Activated T-cell treated with anti-CD3 and anti-CD28 coated beads, Interleukin-2, amount 50 U/mL, for 1 hour (primary cell): ENCODE measurements at places on chromosomes 5 and 9.

- peak; percentile 35 for DNase-seq
These were observed 147.1 kb downstream of the ERCC6L2 start for GRCh38 chr9:96022445-96023051.

DNA sequence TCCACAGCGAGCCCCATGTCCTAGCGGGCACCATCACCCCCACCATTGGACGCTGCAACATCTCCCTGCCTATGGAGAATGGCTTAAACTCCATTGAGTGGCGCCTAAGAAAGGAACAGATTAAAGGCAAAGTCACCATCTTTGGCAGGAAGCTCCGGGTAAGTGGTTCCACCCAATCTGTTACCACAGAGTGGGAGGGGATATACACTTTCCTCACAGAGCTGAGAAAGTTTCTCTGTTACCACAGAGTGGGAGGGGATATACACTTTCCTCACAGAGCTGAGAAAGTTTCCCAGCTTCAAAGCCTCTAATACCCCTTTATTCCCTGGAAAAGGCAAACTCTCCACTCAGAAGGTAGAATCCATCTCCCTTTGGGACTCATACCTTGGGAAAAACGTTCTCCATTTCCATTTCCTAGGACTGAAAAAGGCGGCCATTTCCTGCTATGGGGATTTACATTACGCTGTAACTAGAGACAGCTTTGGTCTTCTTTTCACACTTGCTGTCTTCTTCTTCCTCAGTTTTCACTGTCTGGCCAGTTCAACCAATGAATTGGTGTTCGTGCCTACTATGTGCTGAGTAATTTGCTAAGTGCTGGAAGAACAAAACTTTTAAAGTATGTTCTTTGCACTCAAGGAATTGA, 63.4 kb upstream of the WWC1 start:
- DNase-seq, result peak; percentile 18

GRCh38 chr9:95206143-95206542, 111.4 kb downstream of the FANCC start:
- no peak for DNase-seq

DNA sequence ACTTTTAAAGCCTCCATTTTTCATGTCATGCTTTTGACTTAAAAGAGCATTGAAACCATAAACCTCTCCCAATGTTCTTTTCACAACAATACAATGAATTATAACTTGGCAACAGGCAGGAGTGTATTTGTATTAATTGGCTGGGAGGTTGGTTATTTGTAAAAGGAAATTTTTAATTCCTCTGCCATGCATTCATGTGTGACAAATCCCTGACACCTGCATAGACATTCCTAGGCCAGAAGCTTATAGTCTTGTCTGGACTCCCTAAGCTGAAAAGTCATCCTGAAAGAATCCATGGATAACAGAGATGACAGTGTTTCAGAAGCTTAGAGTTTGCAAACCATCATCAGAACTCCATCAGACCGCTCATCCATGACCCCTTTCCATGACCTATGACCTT, 76.3 kb upstream of the PTGER4 start:
- no peak for DNase-seq

DNA sequence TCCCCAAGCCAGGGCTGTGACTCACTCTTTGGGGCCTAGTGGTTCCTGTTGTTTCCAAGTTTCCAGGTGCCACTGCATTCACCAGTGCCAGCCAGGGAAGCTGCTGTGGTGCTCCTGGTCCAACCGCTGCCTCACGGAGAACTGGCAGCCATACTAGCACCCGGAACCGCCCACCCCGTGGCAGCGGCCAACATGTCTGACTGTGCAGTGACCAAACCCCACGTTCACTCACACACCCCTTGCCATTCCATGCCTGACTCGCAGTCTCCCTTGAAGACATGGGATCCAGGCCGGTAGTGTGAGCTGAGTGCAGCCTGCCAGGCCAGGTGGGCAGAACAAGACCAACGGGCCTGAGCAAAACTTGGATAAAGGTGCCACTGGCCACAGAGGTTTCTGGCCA, 845.0 kb upstream of the DMAC1 start:
- DNase-seq, result no peak

DNA sequence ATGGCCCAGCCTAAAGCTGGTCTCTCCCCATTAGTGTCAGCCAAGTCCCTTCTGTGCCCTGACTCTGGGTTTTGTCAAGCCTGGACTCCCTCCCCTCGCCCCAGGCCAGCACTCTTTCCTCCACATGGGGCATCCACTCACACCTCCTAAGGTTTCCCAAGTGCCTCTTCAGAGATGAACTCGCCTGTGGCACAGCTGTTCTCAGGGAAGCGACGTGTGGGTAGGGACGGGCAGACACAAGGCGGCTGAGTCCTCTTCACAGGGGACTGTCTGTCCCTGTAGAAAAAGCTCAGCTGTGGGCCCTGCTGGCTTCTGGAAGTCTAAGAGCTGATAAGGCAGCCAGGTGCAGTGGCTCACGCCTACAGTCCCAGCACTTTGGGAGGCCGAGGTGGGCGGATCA, 78.5 kb downstream of the CACNA1B start:
- no peak for DNase-seq

- no peak for DNase-seq
These were observed 19.7 kb upstream of the TRAF1 start for GRCh38 chr9:120946259-120946658.

- no peak for DNase-seq
These were observed 284.5 kb downstream of the SPATA31D1 start for GRCh38 chr9:82273121-82273520.

GRCh38 chr9:114272739-114273431, 50.0 kb upstream of the ORM1 start:
- no peak for DNase-seq

GRCh38 chr5:135827965-135828781, 6.3 kb upstream of the SLC25A48 start:
- DNase-seq, result no peak

GRCh38 chr9:12539580-12539975, 153.6 kb upstream of the TYRP1 start:
- no peak for DNase-seq

GRCh38 chr9:13816837-13817236, 497.1 kb downstream of the NFIB start:
- no peak for DNase-seq

- DNase-seq, result no peak
These were observed 71.8 kb downstream of the EGFLAM start for GRCh38 chr5:38330207-38330606.

GRCh38 chr5:33641744-33642505, 201.2 kb downstream of the TARS1 start:
- DNase-seq, result no peak

DNA sequence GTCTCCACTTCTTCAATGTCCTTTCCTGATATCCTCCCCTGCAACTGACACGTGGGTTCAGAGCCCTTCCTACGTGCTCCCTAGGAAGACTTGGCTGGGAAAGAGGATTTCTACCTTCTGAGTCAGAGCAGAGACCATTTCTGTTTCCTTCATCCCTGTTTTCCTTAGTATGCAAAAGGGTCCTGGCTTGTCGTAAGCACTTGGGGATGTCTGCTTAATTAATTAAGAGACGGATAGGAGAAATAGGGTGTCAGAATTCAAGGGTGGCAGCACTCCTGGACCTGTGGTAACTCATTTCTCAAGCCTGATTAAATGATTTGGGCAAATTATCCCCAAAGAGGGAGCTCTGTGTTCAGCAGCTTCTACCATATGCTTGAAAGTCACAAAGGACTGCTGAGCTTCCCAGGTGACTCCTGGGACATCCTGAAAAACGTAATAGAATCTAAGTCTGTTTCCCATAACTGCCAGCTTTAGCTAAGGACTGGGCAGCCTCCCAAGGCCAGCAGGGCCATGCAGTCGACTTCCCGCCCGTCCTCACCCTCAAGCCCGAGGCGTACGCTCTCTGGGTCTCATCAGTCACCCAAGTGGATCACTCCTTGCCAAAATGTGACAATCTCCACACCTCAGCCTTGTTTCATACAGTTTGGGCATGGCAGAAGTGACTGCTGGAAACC, 20.5 kb downstream of the ABCA1 start:
- no peak for DNase-seq

DNA sequence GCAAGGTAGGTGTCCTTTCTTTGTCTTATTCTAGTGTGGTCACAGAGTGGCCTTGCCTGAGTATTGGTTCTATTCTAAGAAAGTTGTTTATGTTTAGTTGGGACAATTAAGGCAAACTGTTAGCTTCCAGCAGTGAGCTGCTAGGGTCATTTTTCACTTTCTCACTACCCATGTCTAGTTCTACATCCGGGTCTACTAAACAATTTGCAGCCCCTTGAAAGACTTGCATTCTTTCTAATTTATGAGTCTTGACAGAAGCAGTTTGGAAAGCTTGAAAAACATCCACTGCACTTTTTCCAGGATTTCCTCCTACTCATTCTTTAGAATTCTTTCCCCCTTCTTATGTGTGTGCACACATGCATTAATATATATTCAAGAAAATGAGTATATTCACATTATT, 892.2 kb upstream of the ACO1 start:
- no peak for DNase-seq

DNA sequence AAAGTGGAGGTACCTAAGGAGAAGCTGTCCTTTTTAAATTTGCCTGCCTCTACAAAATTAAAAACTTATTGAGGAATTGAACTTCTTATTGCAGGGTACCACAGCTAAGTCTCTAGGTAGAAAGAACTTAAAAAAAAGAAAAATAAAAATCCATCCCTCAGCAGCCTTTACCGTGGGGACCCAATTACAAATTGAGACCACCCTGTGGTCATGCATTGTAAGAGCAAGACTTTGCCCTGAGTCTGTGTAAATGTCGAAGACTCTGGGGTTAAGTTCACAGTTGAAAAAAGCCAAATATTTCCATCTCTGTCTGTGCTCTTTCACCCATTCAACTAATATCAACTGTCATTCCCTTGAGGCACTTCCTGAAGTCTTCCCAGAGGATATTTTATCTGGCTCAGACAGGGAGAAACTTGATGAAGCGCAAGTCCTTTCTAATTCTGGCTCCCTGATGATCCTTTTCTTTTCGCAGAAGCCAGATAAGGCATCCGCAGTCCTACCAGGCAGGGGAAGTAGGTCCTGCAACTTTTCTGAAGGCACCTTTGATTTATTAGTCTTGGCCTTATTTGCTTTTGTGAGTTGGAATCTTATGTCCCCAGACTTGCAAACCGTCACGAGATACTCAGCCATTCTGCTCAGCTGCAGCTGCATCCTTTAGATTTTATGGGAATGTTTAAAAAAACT, 323.8 kb upstream of the WWC1 start:
- DNase-seq, result no peak

DNA sequence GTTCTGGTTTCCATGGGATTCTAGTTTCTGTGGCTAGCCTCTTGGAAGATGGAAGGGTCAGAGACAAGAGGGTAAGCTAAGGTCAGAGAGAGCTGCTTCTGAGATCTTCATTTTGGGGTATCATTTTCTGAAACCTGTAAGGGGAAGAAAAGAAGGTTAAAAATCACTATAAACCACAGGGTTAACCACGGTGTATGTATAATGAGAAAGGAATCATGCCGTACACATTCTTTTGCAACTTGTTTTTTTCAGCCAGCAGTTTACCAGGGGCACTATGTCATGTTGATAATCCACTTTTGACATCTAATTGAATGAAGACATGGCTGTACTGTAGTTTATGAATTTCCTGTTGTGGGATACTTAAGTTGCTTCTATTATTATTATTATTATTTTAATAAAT, 164.4 kb downstream of the FOCAD start:
- DNase-seq, result no peak

DNA sequence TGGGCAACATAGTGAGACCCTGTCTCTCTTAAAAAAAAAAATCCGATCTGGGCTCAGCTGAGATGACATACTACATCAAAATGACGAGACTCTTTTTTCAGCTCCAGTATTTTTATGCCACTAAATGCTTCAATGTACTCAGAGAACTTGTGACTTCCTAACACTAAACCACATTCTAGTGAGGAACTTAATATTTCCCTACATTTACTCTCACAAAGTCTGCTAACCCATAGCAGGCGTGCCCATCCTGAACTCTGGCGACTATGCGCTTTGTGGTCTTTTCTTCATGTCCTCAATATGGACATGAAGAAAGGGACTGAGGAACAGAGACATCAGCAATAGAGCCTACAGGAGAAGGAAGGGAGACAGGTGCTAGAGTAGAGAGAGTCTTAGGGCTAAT, 41.3 kb downstream of the ITK start:
- no peak for DNase-seq

GRCh38 chr9:105646879-105647594, 15.2 kb upstream of the TAL2 start:
- no peak for DNase-seq

DNA sequence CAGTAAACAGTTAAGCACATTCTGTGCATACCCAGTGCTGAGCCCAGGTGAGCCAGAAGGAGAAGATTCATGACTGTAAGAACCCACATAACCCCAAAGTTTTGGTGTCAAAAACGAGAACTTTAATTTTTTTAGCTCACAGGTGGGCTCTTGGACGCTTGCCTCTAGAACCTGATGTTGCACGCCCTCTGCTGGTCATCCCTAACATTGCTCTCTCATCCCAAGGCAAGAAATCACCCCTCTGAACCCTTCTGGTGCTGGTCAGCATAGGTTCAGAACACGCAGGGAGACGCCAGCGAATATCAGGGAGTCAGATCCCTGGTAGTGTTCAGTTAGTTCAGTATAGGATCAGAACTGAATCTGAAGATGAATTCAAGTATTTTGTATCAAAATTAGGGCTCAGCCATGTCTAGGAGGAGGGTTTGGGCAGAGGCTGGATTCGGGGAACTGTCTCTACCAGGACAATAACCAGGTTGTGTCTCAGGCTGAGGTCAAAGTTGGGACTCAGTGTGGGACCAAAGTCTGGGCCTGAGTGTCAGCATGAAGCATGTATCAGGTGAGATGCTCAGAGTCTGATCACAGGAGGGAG, 4.1 kb upstream of the DNAJB5 start:
- peak; percentile 45 for DNase-seq

- DNase-seq, result no peak
These were observed 9.8 kb downstream of the PIK3R1 start for GRCh38 chr5:68225188-68225910.

GRCh38 chr9:87336407-87336806, 161.3 kb upstream of the DAPK1 start:
- no peak for DNase-seq

- DNase-seq, result no peak
These were observed 101.7 kb downstream of the GDNF start for GRCh38 chr5:37738057-37738691.

GRCh38 chr9:107945961-107946360, 456.4 kb upstream of the KLF4 start:
- no peak for DNase-seq

DNA sequence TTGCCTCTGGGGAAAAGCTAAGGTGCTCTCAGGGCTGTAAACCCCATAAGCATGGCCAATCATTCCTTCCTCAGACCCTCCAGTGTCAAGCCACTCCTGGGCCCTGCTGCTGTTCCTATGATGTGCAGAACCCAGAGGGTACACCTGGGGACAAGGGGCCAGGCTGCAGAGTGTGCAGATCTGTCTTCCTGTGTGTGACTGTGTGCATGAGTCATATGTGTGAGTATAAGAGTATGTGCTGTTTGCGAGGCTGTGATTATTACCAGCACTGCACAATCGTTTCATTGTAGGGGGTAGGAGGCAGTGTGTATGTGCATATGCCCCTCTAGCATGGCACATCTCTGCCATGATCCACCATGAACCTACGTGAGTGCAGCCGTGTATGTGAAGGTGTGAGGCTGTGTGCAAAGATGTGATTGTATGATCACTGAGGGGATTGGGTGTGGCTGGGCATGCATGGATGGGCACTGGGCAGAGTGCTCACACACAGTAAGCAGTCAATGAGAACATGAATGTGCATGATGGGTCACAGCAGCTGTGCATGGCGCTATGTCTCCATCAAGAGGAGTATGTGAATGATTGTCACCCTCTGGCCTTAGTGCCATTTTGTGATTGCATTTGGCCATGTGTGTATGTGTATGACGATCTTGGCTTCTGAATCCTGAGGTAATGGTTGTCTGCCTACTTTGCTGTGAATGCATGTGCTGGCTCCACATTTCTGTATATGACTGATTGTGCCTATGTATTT, 2.4 kb upstream of the OR1K1 start:
- no peak for DNase-seq

GRCh38 chr5:177304392-177305119, 957 bp downstream of the PRELID1 start:
- DNase-seq, result no peak
